ENCODE measurements at places on chromosomes 4 and X. TPM values are rescaled to one million over a fixed set of nuclear protein-coding genes. Genes with fewer than 3 reads are reported as not detected.
A peak's percentile ranks its signal among the peaks of the same experiment; 100 is the strongest.

AKAP4 gene
- not detected for total RNA-seq

SPANXB1 gene
- not detected for total RNA-seq

DNA sequence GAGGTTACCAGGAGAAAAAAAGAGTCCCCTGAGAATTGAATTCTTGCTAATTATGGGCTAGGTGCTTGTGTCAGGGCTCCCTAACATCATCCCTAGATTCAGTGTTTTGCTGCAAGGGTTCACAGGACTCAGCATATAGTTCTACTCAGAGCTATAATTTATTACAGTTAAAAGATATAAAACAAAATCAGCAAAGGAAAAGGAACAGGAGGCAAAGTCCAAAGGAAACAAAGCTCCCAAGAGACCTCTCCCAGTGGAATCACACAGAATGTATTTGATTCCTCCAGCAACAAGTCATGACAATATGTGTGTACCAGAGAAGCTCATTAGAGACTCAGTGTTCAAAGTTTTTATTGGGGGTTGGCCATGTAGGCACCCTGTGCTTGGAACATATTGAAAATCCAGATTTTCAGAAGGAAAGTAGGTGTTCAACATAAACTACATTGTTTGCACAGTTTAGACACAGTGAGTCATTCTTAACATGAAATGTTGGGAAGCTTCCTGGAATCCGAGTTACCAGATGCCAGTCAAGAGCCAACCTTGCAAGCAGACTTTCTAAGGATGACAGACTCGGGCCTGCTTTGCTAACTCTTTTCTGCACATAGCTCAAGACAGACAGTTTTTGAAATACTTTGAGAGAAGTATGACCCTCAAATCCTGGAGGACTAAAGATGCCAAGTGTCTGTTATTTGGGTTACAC, 311.3 kb upstream of the EMCN start:
- no peak overlapping the region for H3K27ac ChIP-seq
- H3K4me1 ChIP-seq, result no peaks in the 10 kb centered on the region
- H3K36me3 ChIP-seq, result no peaks in the 10 kb centered on the region
- H3K4me3 ChIP-seq, result no peak overlapping the region
- peak; percentile 51 for DNase-seq
- H3K27me3 ChIP-seq, result no peaks in the 10 kb centered on the region

GRCh38 chrX:19291086-19291485, 52.6 kb upstream of the PDHA1 start:
- DNase-seq, result no peak
- H3K27ac ChIP-seq, result no peak overlapping the region
- no peak overlapping the region for H3K4me3 ChIP-seq
- H3K36me3 ChIP-seq, result no peaks in the 10 kb centered on the region

FATE1 gene
- total RNA-seq, result not detected

DNA sequence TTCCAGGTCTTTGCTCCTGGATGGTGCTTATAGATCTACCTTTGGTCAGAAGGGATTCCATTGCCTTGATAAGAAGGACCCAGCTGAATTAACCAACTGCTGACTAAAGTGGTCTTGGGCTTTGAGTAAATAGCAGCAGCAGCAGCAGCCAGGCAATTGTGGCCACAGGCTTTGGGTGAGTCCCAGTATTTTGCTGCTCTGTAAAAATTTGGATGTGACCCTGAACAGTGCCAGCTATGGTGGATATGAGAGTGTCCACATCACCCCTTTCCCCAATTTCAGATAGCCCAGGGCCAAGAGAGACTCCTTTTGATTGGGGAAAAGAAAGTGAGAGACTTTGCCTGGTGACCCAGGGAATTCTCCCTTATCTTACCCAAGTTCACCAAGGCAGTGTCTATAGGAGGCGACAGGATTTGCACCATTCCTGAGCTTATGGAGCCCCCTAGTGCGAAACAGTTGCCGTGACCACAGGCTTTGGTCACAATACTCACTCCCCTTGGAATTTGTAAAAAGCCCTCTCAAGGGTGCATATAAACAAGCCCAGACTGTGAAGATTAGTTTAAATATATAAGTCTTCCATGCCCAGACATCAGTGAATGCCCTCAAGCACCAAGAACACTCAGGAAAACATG, 518.0 kb downstream of the TMA16 start:
- H3K4me3 ChIP-seq, result no peak overlapping the region
- H3K27me3 ChIP-seq, result no peaks in the 10 kb centered on the region
- no peaks in the 10 kb centered on the region for H3K4me1 ChIP-seq
- peaks cover 14% of the 10 kb centered on the region for H3K36me3 ChIP-seq
- H3K27ac ChIP-seq, result no peak overlapping the region

UGT2A1 gene
- total RNA-seq, result not detected

ZNF827 gene
- 22.4 TPM for total RNA-seq

GRCh38 chr4:117700111-117700892, 334.0 kb upstream of the NDST3 start:
- no peak overlapping the region for H3K4me3 ChIP-seq
- DNase-seq, result peak; percentile 24
- no peaks in the 10 kb centered on the region for H3K27me3 ChIP-seq

FGF13 gene
- total RNA-seq, result 0.75 TPM

DNA sequence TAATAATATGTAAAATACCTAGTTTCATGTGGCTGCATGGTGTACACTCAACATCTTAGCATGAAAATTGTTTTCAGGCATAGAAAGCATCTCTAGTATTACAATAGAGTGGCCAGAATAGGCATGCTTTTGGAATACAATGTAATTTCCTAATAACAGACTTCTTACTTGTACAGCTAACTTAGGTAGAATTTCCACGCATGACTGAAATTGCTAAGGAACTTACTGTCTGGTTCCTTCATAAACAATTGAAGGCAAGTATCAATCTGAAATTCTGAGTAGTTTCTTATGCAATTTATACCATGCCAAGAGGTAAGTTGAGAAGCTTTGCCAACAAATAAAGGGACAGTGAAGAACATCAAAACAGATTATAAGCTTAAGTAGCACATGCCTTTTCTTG, 26.7 kb downstream of the SULT1E1 start:
- H3K4me3 ChIP-seq, result no peak overlapping the region
- H3K27me3 ChIP-seq, result no peaks in the 10 kb centered on the region
- H3K4me1 ChIP-seq, result peaks cover 11% of the 10 kb centered on the region
- H3K27ac ChIP-seq, result no peak overlapping the region
